Tibial nerve (tissue), 4 donors: ENCODE measurements at places on chromosomes 3 and 15. TPM values are rescaled to one million over a fixed set of nuclear protein-coding genes. Genes with fewer than 3 reads are reported as not detected.

GRCh38 chr15:44641651-44642050 lies 21.8 kb downstream of the SPG11 start:
- no peak for DNase-seq
- H3K27me3 ChIP-seq, result no peaks in the 10 kb centered on the region
- no peak overlapping the region for H3K4me3 ChIP-seq
- H3K36me3 ChIP-seq, result peaks cover 2% of the 10 kb centered on the region

IGDCC3 gene
- not detected for total RNA-seq

DNA sequence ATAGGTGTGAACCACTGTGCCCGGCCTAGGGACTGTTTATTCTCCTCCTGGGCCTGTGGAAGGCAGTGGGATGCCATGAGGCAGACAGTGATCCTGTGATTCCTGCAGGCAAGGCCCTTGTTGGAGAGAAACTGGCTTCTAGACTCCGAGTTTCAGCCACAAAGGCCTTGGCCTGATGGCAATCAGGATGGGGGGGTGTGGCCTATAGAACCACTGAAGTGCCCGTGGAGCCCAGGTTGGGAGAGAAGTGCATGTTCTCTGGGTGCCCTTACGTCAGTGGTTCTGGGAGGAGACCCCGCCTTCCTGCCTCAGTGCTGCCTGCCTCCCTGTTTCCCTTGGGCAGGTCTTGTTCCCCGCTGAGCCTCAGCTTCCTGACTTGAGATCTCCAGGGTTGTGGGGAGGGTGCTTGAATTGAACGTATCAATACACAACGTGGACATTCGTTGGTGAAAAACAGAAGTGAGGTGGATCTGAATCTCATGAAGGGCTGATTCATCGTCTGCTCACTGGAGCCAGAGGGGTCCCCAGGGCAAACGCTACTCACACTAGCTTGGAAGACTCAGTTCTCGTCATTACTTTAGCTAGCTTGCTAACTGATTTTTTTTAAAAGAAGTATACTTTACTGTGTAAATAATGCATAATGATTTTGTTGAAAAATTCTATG lies 31.8 kb downstream of the IRAK2 start:
- peak; percentile 30 for DNase-seq
- no peaks in the 10 kb centered on the region for H3K27me3 ChIP-seq
- H3K36me3 ChIP-seq, result no peaks in the 10 kb centered on the region
- H3K27ac ChIP-seq, result peak overlapping the region; percentile 17
- no peaks in the 10 kb centered on the region for H3K4me1 ChIP-seq

GABRG3 gene
- not detected for total RNA-seq

GRCh38 chr15:20340931-20341661 lies 200.5 kb downstream of the GOLGA6L6 start:
- H3K27ac ChIP-seq, result no peak overlapping the region
- no peaks in the 10 kb centered on the region for H3K36me3 ChIP-seq
- no peaks in the 10 kb centered on the region for H3K27me3 ChIP-seq
- H3K4me3 ChIP-seq, result no peak overlapping the region
- H3K4me1 ChIP-seq, result no peaks in the 10 kb centered on the region

DNA sequence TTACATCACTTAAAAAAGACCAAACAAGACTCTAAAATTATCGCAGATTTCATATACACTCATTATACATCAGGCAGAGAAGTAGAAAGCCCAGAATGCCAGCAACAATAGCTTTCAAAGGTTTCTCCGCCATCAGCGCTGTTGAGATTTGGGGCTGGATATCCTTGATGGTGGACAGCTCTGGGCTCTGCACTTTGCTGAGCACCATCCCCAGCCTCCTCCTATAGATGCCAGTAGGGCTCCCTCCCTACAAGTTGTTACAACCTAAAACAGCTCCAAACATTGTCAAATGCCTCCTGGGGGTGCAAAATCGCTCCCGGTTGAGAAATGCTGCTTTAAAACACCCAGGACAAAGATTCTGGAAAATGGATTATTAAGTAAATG lies 73.5 kb downstream of the ATP10A start:
- no peaks in the 10 kb centered on the region for H3K27me3 ChIP-seq
- H3K4me1 ChIP-seq, result peaks cover 4% of the 10 kb centered on the region
- peak overlapping the region; percentile 44 for H3K27ac ChIP-seq
- H3K36me3 ChIP-seq, result no peaks in the 10 kb centered on the region
- no peak for DNase-seq
- H3K4me3 ChIP-seq, result no peak overlapping the region

GRCh38 chr15:22903961-22904534 lies 65.6 kb downstream of the NIPA2 start:
- H3K27ac ChIP-seq, result no peak overlapping the region
- no peak for DNase-seq
- H3K4me1 ChIP-seq, result no peaks in the 10 kb centered on the region
- no peak overlapping the region for H3K4me3 ChIP-seq

LTF gene
- 0.30 TPM for total RNA-seq

- DNase-seq, result peak; percentile 88
- H3K27ac ChIP-seq, result no peak overlapping the region
- no peaks in the 10 kb centered on the region for H3K36me3 ChIP-seq
- no peak overlapping the region for H3K4me3 ChIP-seq
These were observed 545.0 kb downstream of the ZPLD1 start for GRCh38 chr3:102979682-102980354.

NEK11 gene
- 12.6 TPM for total RNA-seq

DLG1 gene
- total RNA-seq, result 94.0 TPM

- no peak overlapping the region for H3K4me3 ChIP-seq
- no peak for DNase-seq
- H3K4me1 ChIP-seq, result no peaks in the 10 kb centered on the region
These were observed 317.5 kb upstream of the CNTN6 start for GRCh38 chr3:775178-775880.

DNA sequence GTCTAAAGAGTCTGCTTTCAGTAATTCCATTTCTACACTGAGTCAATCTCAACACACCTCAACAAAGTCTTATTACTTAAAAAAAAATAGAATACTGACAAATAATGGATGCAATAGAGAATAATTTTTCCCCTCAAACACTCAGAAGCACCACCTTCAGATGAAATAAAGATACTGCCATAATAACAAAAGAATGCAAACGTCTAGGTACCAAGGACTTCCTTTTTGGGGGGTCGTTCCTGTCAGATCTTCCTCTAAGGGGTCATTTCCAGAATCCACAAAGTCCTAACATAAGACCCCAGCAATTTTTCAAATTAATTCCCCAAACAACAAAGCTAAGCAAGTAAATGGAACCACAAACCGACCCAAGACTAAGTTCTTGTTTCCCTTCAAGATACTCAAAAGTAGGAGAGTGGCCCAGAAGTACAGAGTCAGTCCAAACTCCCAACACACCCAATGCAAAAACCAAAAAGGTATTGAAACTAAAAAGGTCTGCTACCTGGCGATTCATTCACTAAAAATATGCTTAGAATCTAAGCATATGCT lies 1.3 kb downstream of the RYK start:
- H3K27ac ChIP-seq, result peak overlapping the region; percentile 95
- no peaks in the 10 kb centered on the region for H3K27me3 ChIP-seq
- no peak for DNase-seq

DNA sequence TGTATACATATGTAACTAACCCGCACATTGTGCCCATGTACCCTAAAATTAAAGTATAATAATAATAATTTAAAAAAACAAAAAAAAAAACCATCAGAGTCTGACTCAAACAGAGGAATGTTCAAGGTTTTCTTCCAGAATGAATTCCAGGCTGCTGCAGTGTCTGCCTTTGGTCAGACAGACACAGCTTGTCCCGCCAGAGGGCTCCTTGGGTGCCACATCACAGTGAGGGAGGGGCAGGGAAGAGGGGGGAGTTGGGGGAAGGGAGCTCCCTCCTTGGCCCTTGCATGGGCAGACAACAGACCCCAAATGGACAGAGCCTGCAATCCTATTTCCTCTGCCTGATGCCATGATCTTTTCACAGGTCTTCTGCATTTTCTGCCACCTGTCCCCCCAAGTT lies 36.5 kb downstream of the ITGB5 start:
- H3K27ac ChIP-seq, result no peak overlapping the region
- no peak for DNase-seq
- no peak overlapping the region for H3K4me3 ChIP-seq
- peaks cover 5% of the 10 kb centered on the region for H3K4me1 ChIP-seq

DNA sequence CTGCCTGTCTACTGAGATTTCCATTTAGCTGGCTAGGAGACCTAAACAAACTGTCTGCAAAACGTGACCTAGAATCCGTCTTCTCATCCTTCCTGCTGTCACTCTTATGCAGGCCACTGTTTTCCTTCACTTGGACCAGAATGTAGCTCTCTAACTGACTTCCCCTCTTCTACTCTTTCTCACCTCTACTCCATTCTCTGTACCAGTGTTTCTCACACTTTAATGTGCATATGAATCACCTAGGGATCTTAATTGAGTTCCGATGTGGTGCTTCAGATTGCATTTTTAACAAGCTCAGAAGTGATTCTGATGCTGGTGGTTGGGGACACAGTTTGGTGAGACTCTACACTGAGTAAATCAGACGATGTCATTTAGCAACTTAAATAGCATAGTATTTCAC lies 1.6 kb upstream of the GBE1 start:
- peak overlapping the region; percentile 99 for H3K27ac ChIP-seq
- H3K27me3 ChIP-seq, result no peaks in the 10 kb centered on the region
- no peak for DNase-seq
- H3K4me1 ChIP-seq, result peaks cover 4% of the 10 kb centered on the region
- no peaks in the 10 kb centered on the region for H3K36me3 ChIP-seq

SI gene
- total RNA-seq, result not detected

TRH gene
- total RNA-seq, result not detected

ISLR2 gene
- total RNA-seq, result 0.66 TPM

DNA sequence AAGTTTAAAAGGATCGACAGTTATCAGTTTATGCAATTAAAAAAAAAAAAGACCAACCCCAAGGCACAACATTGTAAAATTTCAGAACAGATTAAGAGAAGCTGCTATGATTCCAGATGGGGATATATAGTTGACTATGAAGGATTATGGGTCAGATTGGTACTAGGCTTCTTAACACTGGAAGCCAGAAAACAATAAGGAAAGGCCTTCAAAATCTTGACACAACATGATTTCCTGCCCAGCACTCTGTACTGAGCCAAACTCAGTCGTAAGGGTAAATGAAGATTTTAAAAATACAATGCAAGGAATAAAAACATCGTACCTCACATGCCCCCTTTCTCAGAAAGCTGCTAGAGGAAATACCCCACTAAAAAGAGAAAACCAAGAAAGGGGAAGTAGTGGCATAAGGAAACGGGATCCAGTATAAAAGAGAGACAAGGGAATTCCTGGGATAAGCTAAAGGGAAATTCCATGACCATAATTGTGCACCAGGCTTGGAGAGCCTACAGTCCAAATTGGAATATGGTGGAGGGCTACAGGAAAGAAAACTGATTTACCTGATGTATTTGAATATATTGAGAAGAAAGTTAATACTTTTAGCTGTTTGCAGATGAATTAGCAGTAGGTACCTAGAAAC lies 27.9 kb downstream of the PIAS1 start:
- no peak overlapping the region for H3K27ac ChIP-seq
- no peak for DNase-seq
- H3K4me1 ChIP-seq, result peaks cover 34% of the 10 kb centered on the region
- H3K36me3 ChIP-seq, result no peaks in the 10 kb centered on the region

GRCh38 chr3:143207338-143207961 lies 87.9 kb downstream of the CHST2 start:
- H3K36me3 ChIP-seq, result no peaks in the 10 kb centered on the region
- H3K4me1 ChIP-seq, result no peaks in the 10 kb centered on the region
- DNase-seq, result no peak
- H3K27ac ChIP-seq, result no peak overlapping the region

DNA sequence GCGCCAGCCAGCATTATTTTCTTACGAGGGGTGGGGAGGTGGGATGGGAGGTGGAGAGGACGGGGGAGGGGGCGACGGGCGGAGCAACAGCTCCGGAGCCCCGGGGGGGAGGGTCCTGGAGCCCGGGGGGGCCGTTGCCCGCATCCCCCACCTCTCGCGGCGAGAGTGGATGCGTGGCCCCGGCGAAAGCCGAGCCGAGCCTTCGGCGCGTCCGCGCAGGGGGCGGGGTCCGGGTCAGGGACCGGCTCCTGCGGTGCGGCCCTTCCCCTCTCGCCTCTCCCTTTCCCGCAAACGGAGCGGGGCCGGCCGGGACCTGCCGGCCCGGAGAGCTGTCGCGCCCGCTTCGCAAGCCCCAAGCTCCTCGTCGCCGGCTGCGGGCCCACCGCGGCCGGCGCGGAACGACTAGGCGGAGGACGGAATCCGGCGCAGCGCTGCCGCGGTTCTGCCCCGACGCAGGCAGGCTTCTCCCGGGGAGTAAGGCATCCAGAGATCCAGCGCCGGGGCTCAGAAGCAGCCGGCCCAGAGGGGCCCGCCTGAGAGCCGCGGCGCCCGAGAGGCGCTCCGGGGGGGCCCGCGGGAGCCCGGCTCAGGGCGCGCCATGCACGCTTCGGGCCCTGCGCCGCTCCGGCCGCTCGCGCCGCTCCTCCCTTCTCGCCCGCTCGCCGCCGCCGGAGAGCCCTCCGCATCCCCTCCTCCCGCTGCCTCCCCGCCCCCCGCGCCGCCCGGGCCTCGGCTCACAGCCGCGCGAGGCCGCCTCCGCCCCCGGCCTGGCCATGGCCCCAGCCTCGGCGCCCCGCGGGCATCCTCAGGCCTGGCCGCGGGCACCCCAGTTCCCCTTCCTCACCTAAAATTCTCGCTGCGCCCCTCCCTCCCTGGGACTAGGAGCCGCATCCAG lies 459 bp upstream of the ADCY5 start:
- peaks cover 17% of the 10 kb centered on the region for H3K4me1 ChIP-seq
- no peaks in the 10 kb centered on the region for H3K27me3 ChIP-seq
- H3K27ac ChIP-seq, result no peak overlapping the region
- no peak for DNase-seq
- no peaks in the 10 kb centered on the region for H3K36me3 ChIP-seq
- H3K4me3 ChIP-seq, result peak overlapping the region; percentile 52

DNA sequence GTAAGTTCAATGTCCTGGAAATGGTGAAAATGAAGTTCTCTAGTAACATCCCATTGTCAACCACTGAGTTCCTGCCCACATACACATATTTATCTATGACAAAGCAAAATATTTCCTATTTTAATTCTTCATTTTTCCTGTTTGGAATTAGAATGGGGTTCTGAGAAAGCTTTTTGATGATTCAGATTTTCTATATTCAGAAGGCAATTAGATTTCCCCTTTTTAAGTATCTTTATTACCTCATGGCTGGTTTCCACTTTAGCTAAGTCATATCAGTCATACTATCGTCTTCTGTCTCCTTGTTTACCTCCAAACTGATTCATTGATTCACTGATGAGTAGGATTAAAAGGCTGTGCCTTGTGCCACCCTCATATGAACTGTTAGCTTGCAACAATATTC lies 17.9 kb downstream of the ETFA start:
- no peaks in the 10 kb centered on the region for H3K36me3 ChIP-seq
- no peak for DNase-seq
- no peaks in the 10 kb centered on the region for H3K27me3 ChIP-seq
- no peaks in the 10 kb centered on the region for H3K4me1 ChIP-seq
- no peak overlapping the region for H3K27ac ChIP-seq

- H3K36me3 ChIP-seq, result no peaks in the 10 kb centered on the region
- H3K27ac ChIP-seq, result no peak overlapping the region
- H3K4me1 ChIP-seq, result peaks cover 43% of the 10 kb centered on the region
- no peak overlapping the region for H3K4me3 ChIP-seq
- no peak for DNase-seq
- no peaks in the 10 kb centered on the region for H3K27me3 ChIP-seq
These were observed 4.6 kb upstream of the PRKCD start for GRCh38 chr3:53156368-53156834.
